Activated CD8-positive, alpha-beta memory T cell treated with anti-CD3 and anti-CD28 coated beads for 1 hour (primary cell): ENCODE measurements at places on chromosomes 7 and 10.
A peak's percentile ranks its signal among the peaks of the same experiment; 100 is the strongest.

DNA sequence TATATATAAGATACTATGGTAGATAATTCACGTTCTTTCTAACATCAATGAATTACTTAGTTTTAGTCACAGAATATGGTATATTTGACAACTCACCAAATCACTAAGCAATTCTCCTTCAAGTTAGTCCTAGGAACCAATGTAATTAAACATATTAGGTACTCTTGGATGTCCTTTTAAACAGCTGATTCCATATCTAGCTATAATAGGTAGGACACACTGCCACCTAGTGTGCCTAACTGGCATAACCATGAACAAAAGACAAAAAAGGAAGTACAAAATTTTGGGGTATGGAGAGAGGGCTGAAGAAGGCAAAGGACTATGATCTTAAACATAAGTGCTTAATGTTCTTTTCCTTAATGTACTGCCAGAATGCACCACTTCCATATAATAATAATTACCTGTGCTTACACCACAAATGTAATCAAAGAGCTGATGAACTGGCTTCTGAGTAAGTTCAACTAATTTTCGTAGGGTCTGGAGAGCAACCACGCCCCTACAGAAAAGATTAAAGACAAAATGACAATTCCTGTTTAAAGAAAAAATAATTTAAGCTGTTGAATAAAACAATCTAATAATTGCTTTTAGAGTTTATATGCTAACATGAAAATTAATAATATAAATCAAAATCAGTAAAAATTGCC, 28.7 kb downstream of the PNPLA8 start:
- peak; percentile 11 for DNase-seq

GRCh38 chr10:132027423-132027983, 38.2 kb upstream of the JAKMIP3 start:
- no peak for DNase-seq

DNA sequence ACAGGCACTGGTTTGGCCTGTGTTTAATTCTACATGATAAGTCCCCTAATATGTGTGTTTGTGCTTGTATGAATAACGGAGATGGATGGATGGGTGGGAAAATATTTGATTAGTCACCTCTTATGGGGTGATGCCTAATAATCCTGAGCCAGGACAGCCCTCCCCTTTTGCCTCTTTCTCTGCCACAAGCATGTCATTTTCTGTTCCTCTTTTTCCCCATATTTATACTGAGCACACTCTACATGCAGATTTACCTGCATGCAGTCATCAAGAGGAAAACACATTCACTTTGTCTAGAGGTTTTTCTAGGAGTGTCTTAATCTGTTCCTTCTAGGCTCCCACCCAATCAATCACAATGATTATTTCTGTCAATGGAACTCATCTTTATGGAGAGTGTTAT, 111.6 kb upstream of the TBX20 start:
- DNase-seq = no peak

- no peak for DNase-seq
Observed at GRCh38 chr7:8051998-8052397, 83.4 kb downstream of the GLCCI1 start.

DNA sequence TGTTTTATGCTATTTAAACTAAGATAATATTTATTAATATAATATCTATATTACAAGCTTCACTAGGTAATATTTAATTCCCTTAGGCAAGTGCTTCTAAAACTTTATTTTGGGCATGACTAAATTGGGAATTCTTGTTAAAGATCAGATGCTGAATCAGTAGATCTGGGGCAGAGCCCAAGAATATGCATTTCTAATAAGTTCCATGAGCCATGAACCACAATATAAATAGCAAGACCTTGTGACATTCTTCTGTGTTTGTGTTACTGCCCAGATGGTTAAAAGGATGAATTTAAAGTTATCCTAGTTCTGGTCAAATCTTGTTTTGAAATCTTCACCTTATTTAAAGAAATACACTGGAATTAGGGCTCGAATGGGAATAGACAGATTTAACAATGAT, 258.4 kb upstream of the CACNA2D1 start:
- DNase-seq = no peak
